ENCODE measurements at places on chromosomes 7 and 10. TPM values are rescaled to one million over a fixed set of nuclear protein-coding genes. Genes with fewer than 3 reads are reported as not detected.

- no peak for DNase-seq
Measured at GRCh38 chr7:113321201-113321600, 202.8 kb upstream of the SMIM30 start.

GRCh38 chr10:57898231-57898630 lies 369.5 kb downstream of the IPMK start:
- DNase-seq: no peak

- no peak for DNase-seq
Measured at GRCh38 chr7:24366876-24367275, 82.9 kb downstream of the NPY start.

Gene SFRP4
- total RNA-seq: 12.2 TPM

Gene SMNDC1
- 28.2 TPM for total RNA-seq

Gene AKR1C4
- not detected for total RNA-seq

Gene NPY
- total RNA-seq: not detected

DNA sequence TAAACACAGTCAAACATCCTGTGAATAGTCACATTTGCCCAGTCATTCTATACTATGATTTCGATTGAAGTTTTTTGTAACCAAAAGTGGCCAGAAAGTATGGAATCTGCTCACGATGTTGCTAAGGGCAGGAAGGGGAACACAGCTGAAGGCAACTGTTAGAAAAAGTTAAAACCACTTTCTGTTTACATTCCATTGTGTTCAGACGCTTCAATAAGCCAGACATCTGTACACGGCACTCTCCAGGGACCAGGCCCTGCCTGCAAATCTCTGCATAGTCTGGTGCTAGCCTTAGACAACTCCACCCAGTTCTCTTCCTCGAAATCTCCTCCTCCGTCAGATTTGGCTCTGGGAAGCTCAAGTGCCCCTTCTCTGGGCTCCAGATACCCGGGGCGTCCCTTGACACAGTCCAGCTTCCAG lies 17.1 kb upstream of the TMEM120A start:
- no peak for DNase-seq

Gene PDK4
- total RNA-seq: 174 TPM

Gene PNLIPRP3
- 0.20 TPM for total RNA-seq

GRCh38 chr7:155796381-155797261 lies 15.6 kb downstream of the SHH start:
- peak; percentile 94 for DNase-seq

DNA sequence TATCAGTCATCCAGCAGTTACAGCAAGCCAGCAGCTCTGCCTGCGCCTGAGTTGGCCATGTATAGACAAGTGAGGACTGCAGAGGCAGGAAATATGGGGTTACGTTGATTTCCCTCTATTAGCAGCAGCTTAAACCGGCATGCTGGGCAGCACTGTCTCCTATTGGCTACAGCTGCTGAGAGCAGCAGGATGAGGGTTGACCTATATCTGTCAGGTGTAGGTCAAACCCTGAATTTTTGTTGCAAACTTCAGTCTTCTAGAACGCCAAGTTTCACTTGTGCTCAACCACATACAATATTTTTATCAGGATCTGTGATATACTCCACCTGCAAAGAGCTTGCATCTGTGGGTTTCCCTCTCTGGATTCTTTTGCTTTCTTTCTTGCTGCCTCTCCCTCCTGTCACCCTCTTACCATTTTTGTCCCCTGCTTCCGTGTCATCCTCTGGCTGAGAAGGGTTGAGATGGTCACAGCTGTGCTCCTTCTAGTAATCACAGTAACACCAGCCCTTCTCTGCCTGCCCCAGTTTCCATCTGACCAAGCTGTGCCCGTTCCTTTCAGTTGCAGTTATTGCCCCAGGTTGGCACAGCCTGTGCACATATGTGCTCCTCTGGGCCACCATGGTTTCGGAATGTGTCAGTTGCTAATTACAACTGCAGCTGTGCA lies 23.8 kb upstream of the GLCCI1 start:
- peak; percentile 33 for DNase-seq

Gene LOXL4
- total RNA-seq: 4.2 TPM

DNA sequence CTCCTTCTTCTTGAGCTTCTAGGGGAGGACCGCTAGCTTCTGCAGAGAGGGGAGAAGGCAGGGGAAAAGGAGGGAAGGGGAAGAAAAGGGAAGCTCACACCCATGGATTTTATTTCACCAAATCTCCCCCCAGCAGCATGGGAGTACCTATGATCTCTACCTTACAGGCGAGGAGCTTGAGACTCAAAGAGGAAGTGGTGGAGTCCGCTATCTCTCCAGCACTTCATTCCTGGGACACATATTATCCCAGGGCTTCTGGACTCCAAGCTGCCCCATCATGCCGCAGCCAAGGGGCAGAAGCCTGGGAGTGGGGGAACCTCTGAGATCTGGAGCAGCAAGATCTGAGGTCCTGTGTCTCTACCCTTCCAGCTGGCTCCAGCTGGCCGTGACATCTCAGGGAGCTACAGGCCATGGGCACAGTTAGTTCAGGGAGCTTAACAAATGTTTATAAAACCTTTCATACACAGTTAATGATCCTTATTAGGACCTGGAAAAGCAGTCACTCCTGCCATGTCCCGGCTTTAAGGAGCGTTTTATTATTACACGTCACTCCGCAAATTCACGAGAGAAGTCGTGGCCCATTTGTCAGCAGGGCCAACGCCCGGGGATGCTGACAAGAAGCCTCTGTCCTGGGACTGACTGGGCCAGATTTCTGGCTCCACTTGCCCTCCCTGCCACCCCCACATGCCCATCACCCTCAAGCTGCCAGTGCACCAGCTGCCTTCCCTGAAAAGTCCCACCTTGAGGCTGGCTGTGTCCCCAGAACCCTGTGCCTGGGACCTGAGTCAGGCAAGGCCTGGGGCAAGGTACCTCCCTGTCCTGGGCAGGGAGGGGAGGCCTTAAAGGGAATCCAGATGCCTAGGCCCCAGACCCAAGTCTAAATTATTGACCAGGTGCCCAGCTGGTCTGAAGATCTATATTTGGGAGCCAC lies 132.1 kb upstream of the ZMIZ1 start:
- no peak for DNase-seq

Measured in upper lobe of left lung (tissue), 6 donors.